ENCODE measurements at places on chromosomes 12 and 14.
A peak's percentile ranks its signal among the peaks of the same experiment; 100 is the strongest.

GRCh38 chr14:78073028-78073427, 97.1 kb upstream of the NRXN3 start:
- no peak for DNase-seq

DNA sequence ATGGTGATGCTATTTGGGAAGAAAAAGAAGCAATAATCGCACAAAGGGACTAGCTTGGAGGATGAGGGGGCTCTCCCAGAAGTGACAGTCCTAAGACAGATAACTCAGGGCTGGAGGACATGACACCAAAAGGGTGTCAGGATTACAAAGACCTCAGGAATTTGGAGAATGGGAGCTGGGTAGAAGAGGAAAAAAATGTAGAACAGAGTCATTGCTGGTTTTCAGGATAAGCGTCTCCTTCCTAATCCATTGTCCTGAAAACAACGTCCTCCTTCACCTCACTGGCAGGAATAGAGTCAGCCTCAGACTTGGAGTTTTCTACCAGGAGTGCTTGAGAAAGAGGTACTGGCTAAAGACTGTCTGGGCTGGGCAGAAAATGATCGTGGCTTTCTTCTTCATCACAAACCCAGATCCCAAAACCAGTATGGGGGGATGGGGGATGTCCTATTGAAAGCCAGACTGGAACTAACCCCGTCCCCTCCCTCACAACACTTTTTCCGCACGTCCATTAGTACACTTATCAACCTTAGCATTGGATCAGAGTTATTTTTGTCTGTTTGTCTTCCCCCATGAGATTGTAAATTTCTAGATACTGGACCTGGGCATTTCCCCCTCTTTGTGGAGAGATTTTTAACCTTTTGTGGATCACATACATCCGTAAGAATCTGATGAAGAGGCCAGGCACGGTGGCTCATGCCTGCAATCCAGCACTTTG, 14.3 kb downstream of the B4GALNT3 start:
- DNase-seq: peak; percentile 59

DNA sequence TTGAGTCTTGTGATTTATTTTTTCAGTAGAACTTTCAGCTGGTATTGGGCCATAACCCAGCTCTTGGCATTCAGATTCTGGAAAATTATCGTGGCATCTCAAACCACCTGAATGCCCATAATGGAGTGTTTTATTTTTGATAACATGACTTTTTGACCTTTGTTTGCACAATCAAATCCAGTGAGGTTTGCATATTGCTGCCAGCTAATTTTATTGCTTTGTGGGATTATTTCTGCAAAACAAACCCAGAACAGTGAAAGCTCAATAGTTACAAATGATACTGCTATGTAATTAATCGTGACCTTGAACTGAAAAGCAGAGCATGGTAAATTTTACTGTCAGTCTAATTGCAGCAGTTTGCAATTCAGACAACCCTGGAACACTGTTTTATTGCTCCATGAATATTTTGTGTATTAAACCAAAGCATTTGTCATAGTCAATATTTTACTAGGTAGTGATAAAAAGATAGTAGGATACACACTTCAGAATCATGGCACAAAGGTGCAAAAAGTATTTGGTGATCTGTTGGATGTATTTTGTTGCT, 255.2 kb upstream of the NAV3 start:
- DNase-seq: no peak

DNA sequence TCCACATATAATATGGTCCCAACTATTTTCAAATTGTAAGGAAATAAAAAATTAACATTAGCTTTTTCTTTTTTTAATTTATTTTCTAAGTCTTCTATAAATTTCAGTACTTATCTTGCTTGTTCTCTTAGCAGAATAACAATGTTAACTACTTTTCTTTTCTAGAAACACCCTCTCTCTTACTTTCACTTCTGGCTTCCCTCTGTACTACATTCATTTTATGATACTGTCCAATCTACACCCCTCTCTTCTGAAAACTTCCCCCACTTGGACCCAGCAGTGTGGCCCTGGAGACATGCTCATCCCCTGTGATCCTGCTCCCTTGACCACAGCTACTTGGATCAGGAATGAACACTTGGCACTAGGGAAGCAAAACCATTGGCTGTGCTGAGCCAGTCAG, 15.7 kb downstream of the SGPP1 start:
- DNase-seq: no peak

DNA sequence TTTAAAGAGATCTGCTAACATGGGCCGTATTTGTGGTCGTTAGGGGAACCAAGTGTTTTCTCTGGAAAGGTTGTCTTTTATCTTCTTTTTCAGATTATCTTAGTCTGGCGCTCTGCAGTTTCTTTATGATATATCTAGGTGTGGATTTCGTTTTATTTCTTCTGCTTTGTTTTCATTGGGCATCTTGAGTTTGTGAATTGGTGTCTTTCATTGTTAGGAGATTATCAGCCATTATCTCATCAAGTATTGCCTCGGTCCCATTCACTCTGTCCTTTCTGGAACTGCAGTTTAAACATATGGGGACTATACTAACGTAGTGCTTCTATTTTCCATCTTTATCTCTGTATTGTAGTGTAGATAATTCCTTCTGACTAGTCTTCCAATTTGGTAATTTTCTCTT, 60.4 kb downstream of the BICDL1 start:
- no peak for DNase-seq

GRCh38 chr12:10363658-10363913, 26.3 kb downstream of the KLRK1 start:
- DNase-seq: no peak

- DNase-seq: peak; percentile 59
Observed at GRCh38 chr12:67592228-67593011, 56.1 kb upstream of the DYRK2 start.
